ENCODE measurements at places on chromosomes 5 and 9. TPM values are rescaled to one million over a fixed set of nuclear protein-coding genes. Genes with fewer than 3 reads are reported as not detected.

DNA sequence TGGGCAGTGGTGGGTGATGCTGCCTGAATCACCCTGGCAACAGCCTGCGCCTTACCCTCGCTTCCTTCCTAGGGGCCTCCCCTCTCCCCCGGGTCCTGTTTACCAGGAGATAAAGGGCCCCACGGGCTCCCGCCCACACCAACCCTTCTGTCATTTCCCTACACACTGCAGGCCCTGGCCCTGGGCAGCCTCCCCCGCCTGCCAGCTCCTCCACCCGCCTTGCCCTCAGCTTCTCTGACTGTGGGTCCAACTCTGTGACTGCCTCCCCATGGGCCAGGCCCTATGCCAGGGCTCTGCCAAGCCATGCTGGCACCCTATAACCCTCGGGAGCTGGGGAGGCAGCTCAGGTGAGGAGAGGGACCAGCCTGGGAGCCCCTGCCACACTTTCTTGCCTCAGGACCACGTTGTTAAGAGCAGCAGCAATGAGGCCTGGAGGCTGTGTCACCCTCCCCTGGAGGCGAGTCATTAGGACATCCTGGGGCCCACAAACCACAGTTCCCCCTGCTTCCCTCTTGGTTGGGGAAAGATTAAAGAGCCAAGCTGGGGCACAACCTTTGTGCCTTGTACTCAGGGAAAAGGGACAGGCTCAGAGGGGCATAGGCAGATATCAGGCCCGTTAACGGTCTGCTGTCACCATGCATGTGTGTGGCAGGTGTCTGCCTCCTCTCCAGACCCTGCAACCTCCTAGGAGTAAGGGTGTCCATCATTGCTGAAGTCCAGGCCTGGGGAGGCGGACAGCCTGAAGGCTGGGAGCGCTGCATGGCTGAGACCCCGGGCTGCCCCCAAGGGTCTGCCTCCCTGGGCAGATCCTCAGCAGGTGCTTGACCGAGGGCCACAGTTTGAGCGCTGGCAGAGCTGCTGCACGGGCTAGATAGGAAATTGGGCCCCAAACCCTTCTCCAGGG, 2.8 kb downstream of the MGAT4B start:
- DNase-seq, result no peak

- no peak for DNase-seq
Observed at GRCh38 chr5:59767681-59768151, 125.8 kb downstream of the PDE4D start.

GRCh38 chr5:33299621-33300208, 141.1 kb upstream of the TARS1 start:
- peak; percentile 61 for DNase-seq

DNA sequence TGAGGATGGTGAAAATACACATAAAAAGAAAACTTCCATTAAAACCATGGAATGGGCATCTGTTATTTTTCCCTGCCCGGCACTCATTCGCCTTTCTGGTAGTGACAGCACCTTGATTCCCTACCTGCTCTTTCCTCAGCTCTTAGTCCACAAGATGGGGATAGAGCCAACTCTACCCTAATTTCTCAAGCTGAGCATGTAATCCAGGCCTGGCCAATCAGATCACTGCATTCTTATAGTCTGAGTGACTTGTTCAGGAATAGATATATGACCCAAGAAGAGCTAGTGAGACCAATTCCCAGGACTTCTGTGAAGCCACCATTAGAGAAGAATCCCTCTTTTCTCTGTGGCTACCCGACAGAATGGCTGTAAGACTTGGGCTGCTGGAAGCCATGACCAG, 58.1 kb downstream of the TSSK1B start:
- DNase-seq, result no peak

DNA sequence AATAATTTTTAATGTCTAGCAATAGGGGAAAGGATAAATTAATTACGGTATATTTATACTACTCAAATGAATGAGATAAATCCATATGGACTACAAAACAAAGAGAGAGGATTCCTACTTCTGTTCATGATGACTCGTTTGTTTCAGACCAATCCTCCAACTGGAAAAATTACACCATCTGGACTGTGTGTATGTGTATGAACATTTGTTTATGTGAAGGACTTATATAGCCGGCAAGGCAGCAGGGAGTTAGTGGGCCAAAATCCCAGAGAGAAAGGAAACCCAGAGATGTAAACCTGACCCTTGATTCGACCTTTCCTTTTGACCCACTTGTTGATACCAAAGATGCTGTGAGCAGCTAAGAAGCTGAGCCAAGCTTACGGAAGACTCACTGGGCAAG, 20.1 kb downstream of the PDE6A start:
- DNase-seq, result no peak

PLPP7 gene
- total RNA-seq, result 0.28 TPM

LAMC3 gene
- total RNA-seq, result 2.2 TPM

Measured in OCI-LY7 (cell line).